ENCODE measurements at places on chromosomes 11 and 22.

DNA sequence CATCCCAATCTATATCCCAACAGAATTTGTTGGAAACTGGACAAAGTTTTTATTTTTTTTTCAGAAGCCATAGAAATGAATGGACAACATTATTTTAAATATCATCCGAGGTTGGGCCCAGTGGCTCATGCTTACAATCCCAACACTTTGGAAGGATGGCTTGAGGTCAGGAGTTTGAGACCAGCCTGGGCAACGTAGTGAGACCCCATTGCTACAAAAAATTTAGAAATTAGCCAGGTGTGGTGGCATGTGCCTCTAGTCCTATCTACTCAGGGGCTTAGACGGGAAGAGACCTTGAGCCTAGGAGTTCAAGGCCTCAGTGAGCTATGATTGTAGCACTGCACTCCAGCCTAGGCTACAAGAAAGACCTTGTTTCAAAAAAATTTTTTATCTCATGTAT lies 4.1 kb upstream of the SLC37A4 start:
- no peak for DNase-seq

DNA sequence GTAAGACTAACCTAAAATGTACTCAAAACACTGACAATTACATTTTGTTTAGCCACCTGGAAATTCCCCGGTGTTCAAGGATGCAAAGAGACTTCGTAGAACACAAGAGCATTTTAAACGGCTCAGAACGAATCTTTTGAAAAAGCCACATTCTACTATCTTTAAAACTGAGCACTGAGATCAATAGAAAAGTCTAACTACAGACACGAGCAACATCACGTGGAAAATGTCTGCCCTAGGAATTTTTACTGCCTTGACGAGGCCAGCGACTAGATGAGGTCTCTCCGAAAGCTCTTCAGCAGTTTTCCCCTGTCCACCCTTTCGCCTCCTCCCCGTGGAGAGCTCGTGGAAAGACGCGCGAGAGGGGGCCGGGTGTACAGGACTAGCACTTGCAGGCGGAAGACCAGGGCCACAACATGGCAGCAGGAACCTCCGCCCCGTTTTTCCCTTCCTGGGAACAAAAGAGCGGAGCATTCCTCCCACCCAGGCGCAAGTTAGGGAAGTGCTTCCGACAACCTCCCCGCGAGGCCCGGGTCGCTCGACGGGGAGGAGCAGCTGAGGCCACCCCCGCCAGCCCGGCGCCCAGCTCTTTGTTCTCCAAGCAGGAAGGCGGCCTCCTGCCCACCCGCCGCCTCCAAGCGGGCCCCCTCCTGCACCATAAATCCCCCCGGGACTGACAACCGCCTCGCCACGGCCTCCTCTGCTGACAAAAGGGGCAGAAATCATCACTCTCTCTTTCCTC lies 1.1 kb downstream of the EIF4G2 start:
- DNase-seq, result peak; percentile 77

DNA sequence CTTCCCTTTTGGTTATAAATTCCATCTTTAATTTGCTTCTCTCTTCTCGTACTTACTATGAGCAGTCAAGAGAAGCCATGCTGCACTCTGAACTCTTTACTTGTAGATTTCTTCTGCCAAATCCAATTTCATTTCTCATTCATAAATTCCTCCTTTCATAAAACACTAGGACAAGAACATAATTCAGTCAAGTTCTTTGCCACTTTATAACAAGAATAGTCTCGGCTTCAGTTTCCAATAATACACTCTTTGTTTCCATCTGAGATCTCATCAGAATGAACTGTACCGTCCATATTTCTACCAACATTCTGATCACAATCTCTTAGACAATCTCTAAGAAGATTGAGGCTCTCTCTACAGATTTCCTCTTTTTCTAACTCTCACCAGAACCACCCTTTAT lies 25.1 kb downstream of the IZUMO1R start:
- DNase-seq, result no peak

DNA sequence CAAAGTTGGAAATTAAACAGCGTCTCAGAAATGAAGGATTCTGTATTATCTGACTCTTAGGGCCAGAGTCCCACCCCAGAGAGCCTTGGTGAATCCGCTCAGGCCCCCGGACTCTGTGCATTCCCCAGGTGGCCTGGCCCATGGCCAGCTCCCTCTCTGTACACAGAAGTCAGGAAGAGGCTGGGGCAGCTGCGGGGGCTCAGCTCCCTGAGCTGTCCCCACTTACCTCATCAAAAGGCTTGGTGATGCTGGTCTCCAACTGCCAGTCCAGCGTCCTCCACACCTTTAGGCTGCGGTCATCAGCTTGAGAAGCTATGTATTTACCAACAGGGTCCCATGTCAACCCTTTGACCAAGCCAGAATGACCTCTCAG lies 35.0 kb downstream of the HIRA start:
- DNase-seq, result no peak

- no peak for DNase-seq
Measured at GRCh38 chr11:65135633-65136145, 1.4 kb upstream of the SYVN1 start.

GRCh38 chr22:41256254-41257253 lies 15.8 kb upstream of the CHADL start:
- DNase-seq, result no peak

GRCh38 chr11:1150116-1150515 lies 7.6 kb upstream of the MUC5AC start:
- DNase-seq, result no peak

- DNase-seq, result peak; percentile 39
Measured at GRCh38 chr11:61923166-61924063, 6.0 kb upstream of the RAB3IL1 start.

DNA sequence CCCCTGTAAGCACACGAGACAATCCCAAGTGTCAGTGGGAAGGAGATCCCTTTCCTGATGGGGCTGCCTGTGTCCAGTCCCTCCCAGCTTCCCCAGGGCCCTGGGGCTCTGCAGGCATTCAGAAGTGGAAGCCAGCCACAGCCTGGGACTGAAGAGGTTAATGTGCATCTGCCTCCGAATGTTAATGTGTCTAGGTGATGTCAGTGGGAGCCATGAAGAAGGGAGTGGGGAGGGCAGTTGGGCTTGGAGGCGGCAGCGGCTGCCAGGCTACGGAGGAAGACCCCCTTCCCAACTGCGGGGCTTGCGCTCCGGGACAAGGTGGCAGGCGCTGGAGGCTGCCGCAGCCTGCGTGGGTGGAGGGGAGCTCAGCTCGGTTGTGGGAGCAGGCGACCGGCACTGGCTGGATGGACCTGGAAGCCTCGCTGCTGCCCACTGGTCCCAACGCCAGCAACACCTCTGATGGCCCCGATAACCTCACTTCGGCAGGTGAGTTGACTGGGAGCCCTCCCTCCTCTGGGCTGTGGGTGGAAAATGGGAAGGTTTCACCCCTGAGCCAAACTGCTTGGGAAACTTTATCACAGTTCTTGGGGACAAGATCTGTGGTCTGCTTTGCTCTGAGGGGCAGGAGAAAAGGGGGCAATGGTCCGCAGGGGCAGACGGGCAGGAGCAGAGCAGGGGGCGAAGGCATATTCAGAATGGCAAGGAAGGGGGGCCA lies at the start of gene MCHR1:
TSS of gene MCHR1 (plus strand) at position 236 of the 715 bp plus-strand sequence. CDS start at position 405, 169 bp downstream.
- no peak for DNase-seq

All from suppressor macrophage treated with lipopolysaccharide for 4 hours (primary cell).